ENCODE measurements at places on chromosomes 5 and 9.

DNA sequence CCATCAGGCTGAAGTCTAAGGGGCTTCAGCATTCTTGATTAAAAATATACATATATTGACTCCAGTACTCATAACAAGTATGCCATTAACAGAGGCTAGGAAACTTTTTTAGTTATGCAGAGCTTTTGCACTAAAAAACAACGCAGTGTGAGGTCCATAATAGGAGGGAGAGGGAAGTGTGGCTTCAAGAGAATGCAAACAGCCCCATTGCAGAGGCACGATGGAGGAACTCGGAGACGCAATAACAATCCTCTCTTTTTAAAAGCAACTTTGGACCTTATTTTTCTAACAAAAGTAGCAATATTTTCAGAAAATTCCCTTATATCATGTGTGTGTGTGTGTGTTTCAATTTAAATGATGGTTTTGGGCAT is 150.0 kb upstream of the PTCH1 start:
- no peak for DNase-seq

- DNase-seq, result no peak
Observed at GRCh38 chr5:139461698-139462097, 845 bp downstream of the ECSCR start.

GRCh38 chr9:5582835-5583195 is 46.1 kb upstream of the RIC1 start:
- DNase-seq, result peak; percentile 26

GRCh38 chr9:77427256-77427927 is 220.7 kb downstream of the GNA14 start:
- no peak for DNase-seq

- DNase-seq, result no peak
Observed at GRCh38 chr5:2697446-2698200, 53.9 kb downstream of the IRX2 start.

GRCh38 chr9:133394687-133395271 is 18.6 kb downstream of the STKLD1 start:
- no peak for DNase-seq
